AG09309 (cell line): ENCODE measurements at places on chromosomes 5 and 9.

DNA sequence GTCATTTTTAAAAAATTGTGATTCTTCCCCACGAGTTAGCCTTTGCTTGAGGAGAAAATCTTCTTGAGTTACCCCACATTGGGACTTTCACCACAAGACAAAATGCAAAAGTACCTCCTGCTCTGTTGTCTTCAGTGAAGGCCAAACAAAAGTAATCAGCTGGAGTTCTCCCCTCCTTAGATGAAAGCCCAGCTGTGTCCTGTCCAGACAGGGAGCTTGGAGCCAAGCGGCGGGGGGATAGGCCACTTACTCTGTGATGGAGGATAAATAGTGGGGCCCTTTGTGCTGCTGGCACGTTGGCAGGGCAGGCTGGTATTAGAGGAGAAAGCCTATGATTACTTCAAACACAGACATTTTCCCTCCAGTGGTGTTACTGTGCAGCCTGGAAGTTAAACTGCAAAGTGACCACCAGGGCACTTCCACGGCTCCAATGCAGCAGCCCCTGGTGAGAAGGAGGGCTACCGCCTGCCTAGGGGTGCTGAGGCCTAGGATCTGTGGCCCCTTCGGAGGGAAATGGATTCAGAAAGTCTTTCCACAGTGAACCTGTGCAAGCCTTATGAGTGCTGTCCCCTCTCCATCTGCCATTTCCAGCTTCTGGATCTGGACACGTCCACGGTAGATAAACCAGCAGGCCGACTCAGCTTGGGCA, 155.0 kb downstream of the TMEM167A start:
- DNase-seq, result no peak

DNA sequence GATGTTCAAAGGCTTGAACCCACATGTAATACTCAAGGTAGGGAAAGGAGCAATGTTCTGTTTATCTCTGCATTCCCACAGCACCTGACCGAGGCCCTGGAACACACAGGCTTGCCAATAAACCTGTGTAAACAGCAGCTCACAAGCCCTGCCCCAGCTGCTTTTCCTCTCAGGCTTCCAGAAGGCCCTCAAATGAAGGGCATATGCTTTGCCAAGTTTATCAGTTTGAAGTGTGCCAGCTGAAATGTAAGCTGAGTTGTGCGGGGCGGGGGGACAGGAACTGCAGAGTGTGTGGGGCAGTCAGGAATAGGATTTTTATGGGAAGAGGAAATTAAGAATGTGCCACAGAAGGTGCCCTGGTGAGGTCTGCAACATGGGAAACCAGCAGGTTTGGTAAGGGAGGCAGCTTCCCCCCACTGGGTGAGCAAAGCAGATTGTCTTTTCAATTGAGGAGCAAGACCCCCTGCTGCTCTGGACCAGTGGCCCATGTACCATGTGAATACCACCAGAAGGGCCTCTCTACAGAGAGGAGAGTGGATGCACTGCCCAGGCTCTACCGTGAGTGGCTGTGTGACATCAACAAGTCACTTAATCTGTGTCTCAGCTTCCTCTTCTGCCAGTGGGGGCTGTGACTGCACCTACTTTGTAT, 194.8 kb downstream of the SPOCK1 start:
- no peak for DNase-seq

DNA sequence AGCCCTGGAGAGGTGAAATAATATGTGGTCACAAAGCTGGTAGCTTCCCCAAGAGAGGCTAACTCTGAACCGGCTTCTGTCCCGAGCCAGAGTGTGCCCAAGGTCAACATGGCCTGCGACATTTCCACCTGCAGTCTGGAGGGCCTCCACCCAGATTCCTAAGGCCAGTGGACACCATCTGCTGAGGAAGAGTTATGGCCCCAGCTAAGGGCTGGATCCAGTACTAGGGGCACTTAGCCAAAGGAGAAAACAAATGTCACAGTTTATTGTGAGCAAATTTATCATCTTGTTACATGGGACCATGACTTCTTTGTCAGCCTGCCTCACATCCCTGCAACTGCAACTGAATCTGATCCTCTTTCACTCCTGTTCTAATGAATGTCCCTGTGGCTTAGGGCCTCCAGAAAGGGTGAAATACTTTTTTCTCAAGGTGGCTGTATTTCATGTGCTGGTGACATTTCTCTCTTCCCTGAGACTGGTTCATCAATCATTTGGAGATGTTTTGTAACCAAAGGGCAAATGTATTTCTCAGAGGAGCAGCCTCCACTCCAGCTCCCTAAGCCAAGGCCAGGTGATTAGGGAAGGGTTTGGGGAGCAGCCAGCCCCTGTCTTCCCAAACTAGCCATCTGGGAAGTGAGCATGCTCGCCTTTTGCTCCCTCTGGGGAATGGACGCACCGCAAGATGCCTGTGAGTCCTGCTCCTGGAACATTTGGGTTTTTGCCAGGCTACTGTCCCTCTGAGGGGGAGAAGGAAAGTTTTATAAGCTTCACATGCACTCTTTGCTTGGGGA, 148.3 kb downstream of the CMYA5 start:
- no peak for DNase-seq

DNA sequence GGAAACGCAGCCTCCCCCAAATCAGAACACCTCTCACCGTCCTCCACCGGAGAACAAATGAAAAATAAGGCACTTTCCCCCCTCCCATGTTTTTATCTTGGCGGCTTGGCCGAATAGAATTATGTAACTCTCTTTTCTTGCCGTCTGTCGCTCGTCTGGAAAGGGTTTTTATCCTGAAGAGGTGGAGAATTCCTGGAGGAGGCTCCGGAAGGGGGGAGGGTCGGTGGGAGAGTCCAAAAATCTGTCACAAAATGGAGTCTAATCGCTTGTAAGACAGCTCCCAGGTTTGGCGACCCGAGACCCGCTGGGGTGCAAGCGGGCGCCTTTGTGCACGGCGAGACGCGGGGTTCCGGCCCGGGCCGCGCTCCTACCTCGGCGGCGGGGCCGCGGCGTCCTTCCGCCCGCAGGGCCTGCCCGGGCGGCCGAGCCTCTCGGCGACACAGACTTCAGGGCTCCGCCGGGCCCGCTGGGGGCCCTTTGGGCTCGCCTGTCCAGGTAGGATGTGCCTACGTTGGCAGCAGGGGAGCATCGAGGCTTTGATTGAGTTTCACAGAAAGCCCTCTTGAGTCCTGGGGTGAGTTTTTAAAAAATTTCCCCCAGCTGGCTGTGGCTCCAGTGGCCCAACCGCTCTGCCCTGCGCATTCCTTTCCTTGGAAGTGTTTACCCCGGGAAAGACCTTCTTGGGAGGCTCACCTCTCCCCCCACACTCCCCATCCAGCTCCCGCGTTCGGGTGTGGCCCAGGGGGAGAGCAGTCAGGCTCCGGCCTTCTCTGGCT, 5.0 kb downstream of the LMX1B start:
- DNase-seq, result no peak

- DNase-seq, result no peak
Measured at GRCh38 chr9:93229636-93230035, 45.7 kb downstream of the WNK2 start.

DNA sequence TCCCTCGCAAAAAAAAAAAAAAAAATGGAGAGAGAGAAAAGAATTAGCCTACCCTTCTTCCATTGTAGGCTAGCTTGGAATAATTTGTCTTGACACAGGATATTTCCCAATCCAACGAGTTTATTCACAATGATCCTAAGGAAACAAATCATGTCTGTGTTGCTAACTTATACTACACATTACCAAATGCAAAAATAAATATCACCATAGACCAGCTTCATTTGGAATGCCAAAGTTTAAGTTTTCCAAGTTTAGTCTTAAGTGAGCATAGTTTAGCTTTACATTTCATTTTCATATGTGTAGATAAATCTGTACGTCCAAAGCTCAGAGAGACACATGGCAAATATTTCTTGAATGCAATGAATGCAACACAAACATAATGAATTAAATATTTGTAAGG, 1106.2 kb upstream of the DMAC1 start:
- no peak for DNase-seq

GRCh38 chr5:131661933-131662332, 26.9 kb upstream of the RAPGEF6 start:
- DNase-seq, result no peak

DNA sequence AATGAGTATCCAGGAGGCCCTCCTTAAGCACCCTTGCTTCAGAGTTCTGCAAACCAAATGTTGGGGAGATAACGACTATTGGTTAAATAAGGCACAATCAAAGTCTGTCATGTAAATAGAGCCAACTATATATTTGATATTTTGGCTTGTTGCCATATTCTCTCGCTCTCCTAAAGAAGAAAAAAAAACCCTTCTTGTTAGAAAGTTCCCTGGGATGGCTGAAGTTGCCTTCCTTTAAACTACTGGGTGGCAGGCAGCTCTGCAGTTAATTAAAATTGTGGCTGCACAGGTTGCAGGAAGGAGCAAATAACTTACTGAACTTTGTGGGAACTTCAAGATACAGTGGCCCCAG, 227.0 kb upstream of the ANKRD55 start:
- no peak for DNase-seq

- no peak for DNase-seq
Measured at GRCh38 chr5:67383451-67383850, 186.9 kb upstream of the CD180 start.

GRCh38 chr9:71719562-71719961, 48.8 kb downstream of the CEMIP2 start:
- peak; percentile 50 for DNase-seq

DNA sequence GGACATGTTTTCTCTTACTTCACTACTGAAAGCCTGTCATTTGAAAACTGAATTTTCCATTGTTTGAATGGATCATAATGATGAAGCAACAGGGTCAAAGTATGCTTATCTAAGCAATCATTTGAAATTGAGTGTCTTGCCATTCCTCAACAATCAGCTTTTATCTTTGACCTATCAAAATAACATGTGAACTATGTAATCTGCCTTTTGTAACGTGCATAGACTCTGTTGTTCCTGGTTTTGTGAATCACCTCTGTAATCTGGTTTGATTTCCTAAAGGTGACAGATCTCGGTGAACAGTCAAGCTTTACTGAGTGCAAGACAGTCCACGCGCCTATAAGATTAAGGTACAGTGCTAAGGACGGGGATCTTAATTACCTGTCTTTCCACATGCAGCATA, 3.3 kb downstream of the MEF2C start:
- no peak for DNase-seq

GRCh38 chr5:84273517-84273883, 111.2 kb downstream of the EDIL3 start:
- no peak for DNase-seq

GRCh38 chr5:569868-570361, 42.2 kb upstream of the CEP72 start:
- no peak for DNase-seq

DNA sequence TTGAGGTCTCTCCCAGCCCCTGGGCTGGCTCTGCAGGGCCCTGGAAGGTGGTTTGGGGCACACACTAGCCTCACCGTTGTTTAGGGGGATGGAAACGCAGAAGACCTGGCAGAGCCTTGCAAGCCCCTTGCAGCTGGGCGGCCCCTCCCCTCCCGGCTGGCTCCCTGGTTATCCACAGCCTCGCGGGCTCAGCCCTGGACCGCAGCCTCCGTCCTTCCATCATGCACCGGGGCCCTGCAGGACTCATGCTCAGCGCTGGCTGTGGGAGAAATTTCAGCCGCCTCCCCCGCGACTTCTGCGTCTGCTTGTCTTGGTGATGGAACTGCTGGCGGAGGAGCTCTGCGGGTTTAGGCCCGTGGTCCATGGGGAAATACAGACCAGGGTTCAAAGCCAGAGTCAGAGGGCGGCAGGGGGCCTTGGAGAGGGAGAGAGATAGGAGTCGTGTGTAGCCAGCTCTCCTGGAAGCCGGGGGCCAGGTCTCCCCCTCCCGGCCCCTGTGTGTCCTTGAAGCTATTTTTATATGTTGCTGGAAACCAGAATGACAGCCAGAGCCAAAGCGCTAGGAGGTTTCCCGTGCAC, 75.8 kb upstream of the IER5L start:
- no peak for DNase-seq

DNA sequence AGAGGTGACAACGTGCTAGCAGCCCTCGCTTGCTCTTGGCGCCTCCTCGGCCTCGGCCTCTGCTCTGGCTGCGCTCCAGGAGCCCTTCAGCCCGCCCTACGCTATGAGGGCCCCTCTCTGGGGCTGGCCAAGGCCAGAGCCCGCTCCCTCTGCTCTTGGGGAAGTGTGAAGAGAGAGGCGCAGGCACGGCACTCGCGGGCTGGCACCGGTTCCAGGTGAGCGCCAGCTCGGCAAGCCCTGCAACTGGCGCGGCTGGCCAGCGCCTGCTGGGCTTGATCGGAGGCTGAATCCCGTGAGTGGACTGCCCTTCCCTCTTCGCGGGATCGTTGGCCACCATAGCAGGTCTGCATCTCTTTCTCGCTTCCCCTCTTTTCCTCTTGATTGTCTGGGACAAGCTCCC, 298.0 kb upstream of the PTPRD start:
- no peak for DNase-seq

DNA sequence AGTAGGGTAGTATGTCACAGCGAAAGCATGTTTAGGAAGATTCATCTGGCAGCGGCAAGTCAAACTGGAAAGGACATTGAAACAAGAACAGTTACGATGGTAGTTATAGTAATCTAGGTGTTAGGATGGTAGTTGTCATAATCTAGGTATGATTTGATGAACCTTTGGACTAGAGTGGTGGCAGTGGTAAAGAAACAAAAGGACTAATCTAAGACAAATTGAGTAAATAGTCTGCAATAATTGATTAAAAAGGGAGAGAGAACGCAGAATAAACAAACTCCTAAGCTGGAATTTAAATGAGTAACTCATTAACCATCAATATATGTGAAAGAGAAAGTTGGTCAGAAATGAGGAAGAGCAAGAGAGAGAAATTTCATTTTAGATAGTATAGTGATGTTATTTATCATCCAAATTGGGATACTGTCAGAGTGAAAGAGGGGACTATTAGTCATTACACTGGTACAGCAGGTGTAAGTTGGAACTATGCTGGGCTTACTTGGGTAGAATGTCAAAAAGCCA, 56.8 kb downstream of the MTREX start:
- no peak for DNase-seq

DNA sequence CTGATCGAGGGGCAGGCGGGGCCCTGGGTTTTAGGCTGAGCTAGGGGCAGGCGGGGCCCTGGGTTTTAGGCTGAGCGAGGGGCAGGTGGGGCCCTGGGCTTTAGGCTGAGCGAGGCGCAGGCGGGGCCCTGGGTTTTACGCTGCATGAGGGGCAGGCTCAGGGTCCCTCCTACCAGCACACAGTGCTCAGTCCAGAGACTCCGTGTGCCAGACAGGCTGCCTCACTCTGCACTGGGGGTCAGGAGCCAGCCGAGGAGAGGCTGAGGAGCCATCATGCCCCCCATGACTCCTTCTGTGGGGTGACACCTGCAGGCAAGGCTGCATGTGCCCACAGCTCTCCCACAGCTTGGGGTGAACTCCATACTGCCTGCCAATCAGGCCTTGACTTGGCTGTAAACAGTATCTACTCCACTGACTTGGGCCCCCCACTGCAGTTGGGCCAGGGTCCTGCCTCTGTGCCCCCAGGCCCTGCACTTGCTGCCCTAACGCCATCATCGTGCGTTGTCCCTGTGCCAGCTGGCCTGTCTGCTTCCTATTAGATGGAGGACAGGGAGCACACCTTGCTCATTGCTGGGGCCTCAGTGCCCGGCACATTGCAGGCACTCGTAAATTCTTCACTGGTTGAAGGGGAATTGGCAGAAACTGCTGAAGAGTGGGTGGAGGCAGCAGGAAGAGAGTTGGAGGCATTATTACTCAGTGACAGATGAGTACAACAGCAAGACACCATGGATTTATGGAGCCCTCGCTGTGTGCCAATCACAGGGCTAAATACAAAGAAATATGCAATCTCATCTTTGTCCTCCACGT, 78.6 kb downstream of the AMBP start:
- no peak for DNase-seq

GRCh38 chr5:6251565-6252102, 126.7 kb downstream of the MED10 start:
- DNase-seq, result no peak

GRCh38 chr5:34009610-34010009, 1.8 kb upstream of the AMACR start:
- DNase-seq, result no peak
